ENCODE measurements at places on chromosomes 1 and 21.
A peak's percentile ranks its signal among the peaks of the same experiment; 100 is the strongest.

DNA sequence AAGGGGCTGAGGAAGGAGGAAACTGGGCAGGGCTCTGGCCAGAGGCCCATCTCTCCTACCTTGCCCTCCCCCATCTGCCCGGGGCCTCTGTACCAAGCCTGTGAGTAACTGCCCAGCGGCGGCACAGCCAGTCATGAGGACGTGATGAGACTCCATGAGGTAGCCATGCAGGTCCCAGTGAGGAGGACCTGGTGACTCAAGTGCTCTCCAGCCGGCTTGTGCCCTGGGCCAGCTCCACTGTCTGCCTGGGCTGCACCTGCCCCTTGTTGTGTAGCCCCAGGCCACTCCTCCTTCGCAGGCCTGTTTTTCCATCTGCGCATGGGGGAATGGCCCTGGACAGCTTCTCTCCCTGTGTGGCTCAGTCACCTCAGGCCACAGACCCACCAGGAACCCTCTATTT lies 42.0 kb upstream of the PADI1 start:
- no peak for DNase-seq

- no peak for DNase-seq
Measured at GRCh38 chr21:45356251-45356650, 48.7 kb upstream of the COL18A1 start.

GRCh38 chr1:242065813-242066212 lies 66.9 kb upstream of the MAP1LC3C start:
- no peak for DNase-seq

DNA sequence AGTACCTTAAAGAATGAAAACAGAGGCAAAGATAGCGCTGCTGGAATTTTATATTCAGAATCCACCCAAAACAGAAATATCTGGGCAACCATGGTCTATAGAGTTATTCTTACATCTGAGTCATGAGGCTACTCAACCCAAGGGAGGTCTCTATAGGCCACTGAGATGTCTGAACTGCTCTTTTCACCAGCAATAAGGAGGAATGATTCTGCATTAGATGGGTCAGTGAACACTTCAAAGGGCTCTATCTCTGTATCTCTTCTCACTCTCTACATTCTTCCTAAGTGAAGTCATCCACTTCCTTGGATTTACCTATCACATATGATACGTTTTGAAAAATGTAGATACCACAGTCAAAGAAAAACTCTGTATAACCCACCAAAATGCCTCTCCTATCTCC lies 90.2 kb upstream of the NGF start:
- DNase-seq: no peak

DNA sequence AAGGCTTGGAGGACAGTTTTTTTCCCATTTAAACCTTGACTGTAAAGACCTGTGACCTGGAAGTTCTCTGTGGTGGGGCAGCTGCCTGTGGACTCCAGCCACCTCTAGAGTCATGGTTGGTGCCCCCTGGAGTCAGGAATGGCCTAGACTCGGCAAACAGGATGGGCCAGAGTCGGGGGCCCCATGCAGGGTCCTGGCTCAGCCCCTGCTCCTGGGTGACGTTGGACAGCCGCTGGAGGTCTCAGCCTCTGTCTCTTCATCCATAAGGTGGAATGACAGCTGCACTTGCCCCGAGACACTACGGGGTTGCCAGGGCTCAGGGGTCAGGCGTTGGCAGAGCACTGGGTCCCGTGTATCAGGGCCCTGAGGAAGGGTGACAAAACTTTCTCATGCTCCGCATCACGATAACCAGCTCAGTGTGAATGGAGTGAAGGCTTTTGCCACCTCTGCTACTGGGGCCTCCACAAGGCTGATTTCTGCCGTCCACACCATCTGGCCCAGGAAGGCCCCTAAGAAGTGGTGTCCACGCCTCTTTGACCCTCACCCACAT lies 58.5 kb upstream of the TTC34 start:
- DNase-seq: no peak

DNA sequence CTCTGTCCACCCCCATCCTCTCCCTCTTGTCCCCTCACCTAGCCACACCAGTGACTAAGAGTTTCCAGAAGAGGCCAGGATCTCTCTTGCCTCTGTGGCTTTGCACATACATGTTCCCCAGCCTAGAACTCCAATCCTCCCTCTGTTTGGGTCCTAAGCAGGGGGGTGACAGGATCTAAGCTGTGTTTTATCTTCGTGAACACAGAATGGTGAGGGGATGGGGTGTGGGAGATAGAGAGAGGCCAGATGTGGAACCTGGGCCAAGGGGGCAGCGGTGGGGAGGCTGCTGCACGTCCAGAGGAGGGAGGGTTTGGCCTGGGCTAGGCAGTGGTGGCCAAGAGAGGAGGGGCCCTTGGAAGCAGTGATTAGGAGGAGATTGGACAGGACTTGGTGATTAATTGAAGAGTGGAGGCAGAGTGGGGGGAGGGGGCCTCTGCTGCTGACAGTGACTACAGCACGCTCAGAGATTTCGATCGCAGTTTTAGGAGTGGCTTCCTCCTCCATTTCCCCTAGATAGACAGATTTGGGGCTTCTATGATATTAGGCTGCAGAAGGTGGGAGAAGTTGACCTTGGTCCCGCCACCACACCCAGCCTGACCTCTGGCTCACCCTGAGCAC lies 17.1 kb upstream of the ADGRB2 start:
- DNase-seq: no peak

- DNase-seq: no peak
Measured at GRCh38 chr1:154474802-154475201, 27.2 kb upstream of the TDRD10 start.

DNA sequence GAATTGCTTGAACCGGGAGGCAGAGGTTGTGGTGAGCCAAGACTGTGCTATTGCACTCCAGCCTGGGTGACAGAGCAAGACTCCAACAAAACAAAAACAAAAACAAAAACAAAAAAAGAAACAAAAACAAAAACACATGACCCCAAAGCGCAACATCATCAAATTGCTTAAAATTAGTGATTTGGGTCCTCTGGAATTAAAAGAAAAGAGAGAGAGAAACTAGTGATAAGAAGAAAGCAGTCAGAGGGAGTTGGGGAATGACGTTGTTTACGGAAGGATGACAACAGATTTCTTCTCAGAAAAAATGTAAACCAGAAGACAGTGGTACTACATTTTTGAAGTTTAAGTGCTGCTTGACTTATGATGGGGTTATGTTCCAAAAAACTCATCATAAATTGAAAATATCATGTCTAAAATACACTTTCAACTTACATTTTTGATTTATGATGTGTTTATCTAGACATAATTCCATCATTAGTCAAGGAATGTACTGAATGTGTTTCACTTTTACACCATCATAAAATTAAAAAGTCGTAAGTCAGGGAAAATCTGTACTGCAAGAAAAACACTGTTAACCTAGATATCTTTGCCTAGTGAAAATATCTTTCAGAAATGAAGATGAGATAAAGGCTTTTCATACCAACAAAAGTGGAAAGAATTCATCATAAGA lies 88.0 kb downstream of the MT1HL1 start:
- DNase-seq: no peak

DNA sequence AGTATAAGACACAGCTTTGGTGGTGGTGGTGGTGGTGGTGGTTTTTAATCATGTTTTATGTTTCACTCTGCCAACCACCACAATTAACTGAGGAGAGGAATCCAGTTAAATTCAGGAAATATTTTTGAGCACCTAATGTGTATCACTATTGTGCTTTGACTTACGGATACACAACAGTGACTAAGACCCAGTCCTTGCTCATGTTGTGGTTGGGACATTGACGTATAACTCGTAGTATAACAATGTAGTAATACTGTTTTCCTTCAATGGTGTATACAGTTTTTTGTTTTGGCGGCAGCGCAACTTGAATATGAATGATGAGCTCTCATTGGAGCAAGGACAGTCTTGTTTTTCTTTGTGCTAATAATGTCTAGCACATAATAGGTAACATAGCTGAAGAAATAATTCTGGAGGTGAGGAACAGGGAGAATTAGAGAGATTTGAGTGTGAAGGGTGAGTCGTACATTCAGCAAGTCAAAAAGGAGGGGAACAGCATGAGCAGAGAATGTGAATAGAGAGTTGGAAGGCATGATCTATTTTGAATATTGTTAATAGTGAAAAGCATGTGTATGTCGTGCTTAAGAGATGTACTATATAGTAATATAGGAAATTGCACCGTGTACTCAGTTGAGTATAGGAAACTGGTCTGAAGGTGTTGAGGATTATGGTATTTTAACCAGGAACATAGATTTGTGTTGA lies 5.5 kb downstream of the CACYBP start:
- DNase-seq: no peak

- DNase-seq: no peak
Measured at GRCh38 chr1:162587347-162587746, 25.8 kb downstream of the UAP1 start.

DNA sequence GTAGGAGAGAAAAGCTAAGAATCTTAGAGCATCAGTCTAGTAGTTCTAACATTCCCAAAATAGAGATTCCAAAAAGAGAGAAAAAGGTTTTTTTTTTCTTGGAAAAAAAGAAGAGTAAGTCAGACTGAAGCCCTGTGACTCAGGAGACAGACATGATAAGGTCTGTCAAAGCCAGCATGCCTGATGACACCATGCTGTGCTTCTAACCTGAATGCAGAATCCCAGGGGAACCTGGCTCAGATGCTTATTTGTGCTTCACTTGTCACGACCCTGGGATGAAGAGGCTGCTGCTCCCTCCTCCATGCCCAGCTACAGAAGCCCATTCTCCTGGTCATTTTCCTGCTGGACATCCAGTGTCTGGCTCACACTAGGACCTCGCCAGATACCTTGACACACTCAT lies 44.3 kb downstream of the ERICH3 start:
- DNase-seq: no peak

- DNase-seq: peak; percentile 73
Measured at GRCh38 chr1:98870959-98871903, 133.4 kb downstream of the PLPPR5 start.

DNA sequence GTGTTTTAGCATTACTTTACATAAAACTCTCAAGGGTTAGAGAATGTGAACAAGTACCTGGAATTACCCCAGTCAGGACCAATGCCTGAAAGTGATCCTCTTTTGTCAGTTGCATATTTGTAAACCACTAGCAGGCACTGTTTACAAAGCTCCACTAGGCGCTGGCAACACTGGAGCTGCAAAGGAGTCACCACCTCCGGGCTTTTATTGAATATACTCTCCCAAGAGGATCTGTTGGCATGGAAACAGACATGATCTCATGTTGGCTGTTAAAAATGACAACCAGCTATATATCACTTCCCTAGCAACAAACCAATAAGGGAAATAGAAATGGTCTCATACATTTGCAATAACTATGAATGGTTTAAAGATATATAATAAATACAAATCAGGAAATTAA lies 116.0 kb downstream of the TTLL7 start:
- no peak for DNase-seq

GRCh38 chr1:29896791-29897714 lies 660.7 kb downstream of the PTPRU start:
- DNase-seq: no peak

GRCh38 chr1:102715150-102715549 lies 393.2 kb downstream of the COL11A1 start:
- no peak for DNase-seq

- DNase-seq: no peak
Measured at GRCh38 chr1:33586106-33586505, 113.7 kb downstream of the ZSCAN20 start.

GRCh38 chr21:27462726-27463125 lies 495.8 kb upstream of the ADAMTS5 start:
- no peak for DNase-seq

DNA sequence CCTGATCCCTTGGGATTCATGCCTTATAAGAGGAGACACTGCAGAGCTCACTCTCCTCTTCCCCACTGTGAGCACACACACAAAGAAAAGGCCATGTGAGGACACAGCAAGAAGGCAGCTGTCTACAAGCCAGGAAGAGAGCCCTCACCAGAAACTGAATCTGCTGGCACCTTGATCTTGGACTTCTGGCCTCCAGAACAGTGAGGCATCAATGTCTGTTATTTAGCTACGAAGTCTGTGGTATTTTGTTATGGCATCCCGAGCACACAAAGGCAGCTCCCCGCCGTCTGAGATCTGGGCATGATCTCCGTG lies 47.1 kb upstream of the RPL11 start:
- DNase-seq: no peak

DNA sequence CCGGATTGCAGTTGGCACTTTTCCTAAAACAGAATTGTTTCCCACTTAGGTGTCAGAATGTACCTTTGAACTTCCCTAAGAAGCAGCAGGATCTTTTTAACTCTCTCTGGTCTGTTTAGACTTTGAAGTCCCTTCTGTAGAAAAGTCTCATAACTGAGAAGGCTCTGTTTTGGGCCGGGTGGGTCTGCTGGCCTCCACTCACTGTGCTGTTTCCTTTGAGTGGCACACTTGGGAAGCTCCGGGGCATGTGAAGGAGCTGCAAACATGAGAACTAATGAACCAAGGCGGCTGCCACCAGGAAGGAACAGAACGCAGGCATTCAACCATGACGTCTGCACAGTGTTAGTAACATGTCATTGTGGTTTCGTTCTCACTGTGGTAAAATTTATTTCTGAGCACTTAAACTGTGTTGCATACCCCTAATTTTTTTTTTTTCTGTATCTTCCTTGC lies 19.5 kb upstream of the NCMAP start:
- DNase-seq: peak; percentile 72

- no peak for DNase-seq
Measured at GRCh38 chr21:32733990-32734613, 6.3 kb upstream of the SYNJ1 start.

DNA sequence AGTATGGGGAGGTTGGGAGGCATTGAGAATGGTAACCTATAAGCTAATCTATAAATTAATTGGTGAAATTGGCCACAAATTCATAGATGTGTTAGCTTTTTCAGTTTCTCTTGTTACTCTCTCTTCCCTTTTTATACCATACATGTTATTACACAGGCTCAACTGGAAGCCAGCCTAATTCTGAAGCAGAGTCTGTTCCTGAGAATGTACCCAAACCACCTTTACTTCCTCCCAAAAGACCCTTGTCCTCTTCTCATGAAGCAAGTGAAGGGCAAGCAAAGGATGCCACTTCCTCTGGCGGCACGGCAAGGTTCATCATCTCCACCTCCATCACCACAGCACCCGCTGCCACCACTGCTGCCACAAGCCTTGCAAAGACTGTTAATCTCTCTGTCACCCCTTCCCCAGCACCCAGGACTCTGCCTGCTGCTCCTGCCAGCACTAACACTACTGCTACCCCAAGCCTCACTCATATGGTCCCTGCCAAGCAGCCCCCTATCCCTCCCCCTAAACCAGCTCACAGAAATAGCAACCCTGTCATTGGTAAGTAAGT lies 39.5 kb upstream of the RCC1 start:
- DNase-seq: no peak

GRCh38 chr1:210641582-210641981 lies 312.9 kb downstream of the HHAT start:
- DNase-seq: no peak
